Muscle of arm (tissue), 14 donors: ENCODE measurements at places on chromosomes 6 and 20. TPM values are rescaled to one million over a fixed set of nuclear protein-coding genes. Genes with fewer than 3 reads are reported as not detected.

Gene TFAP2C
- polyA plus RNA-seq, result 0.16 TPM

Gene ISM1
- polyA plus RNA-seq, result 1.3 TPM

Gene B3GALT4
- 1.7 TPM for polyA plus RNA-seq

DNA sequence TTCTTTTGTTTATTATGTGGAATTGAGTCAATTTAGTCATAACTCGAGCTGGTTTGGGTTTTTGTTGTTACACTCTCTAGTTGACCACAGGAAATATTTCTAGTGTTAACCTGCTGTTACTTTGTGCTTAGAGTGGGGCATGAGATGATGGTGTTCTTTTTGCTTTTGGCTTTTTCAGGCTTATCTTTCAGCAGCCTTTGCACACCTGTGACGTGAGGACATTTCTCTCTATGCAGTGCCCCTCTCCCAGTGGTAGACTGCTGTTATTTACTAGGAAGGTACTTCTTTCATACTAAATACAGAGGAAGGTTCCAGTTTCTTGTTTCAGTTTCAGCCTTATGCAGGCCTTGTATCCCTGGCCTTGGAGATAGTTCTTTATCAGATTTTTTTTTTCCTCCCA, 766.8 kb upstream of the MAN1A1 start:
- no peak for DNase-seq

GRCh38 chr6:98092331-98092730, 742.0 kb upstream of the POU3F2 start:
- DNase-seq, result peak; percentile 10

- DNase-seq, result no peak
Observed at GRCh38 chr6:148682990-148683389, 63.8 kb upstream of the UST start.

DNA sequence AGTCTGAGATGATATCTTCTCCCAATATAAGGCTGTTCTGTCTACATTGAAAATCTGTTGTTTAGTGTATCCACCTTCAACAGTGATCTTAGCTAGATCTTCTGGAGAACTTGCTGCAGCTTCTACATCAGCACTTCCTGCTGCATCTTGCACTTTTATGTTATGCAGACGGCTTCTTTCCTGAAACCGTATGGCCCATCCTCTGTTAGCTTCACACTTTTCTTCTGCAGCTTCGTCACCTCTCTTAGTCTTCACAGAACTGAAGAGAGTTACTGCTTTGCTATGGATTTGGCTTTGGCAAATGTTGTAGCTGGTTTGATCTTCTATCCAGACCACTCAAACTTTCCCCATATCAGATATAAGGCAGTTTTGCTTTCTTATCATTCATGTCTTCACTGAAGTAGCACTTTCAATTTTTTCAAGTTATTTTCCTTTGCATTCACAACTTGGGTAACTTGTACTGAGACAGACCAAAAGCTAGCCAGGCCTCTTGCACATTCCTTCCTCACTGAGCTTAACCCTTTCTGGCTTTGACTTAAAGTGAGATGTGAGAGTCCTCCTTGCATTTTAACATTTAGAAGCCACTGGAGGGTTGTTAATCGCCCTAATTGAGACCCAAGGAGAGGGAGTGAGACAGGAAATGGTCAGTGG, 110.1 kb downstream of the PREP start:
- no peak for DNase-seq

DNA sequence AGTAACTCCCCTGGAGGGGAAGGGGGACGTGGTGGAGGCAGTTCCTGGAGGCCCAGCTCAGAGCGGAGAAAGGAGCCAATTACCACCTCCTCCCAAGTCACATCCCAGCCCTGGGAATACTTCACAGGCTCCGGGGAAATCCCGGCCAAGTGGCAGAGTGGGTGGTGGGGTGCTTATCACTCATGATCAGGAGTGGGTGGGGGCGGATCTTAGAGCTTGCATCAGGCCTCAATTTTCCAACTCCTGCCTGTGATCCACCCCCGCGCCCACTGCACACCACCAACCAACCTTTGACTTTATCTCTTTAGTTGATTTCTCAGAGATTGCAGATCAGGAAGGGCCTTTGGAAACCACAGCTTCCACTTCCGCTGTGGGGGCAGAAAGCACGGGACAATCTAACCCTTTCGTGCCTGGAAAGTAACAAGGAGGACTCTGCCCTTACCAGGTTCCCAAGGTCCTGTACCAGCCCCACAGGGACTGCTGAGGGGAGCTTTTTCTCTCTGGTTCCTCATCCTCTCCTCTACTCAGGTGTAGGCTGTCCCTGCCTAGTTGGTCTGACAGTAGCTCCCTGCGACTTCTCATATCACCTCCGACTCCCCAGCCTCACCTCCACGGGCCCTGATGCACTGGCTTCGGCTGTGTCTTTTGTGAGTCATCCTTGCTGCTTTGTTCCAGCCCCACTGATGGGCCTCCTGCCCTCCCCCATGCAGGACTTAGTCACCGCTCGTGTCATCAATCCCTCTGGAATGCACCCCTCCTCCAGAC, 24.9 kb upstream of the IER3 start:
- no peak for DNase-seq
